Sigmoid colon (tissue), 7 donors: ENCODE measurements at places on chromosomes 11 and 22. TPM values are rescaled to one million over a fixed set of nuclear protein-coding genes. Genes with fewer than 3 reads are reported as not detected.

- DNase-seq = no peak
Observed at GRCh38 chr11:84056653-84057376, 770.6 kb upstream of the CCDC90B start.

DNA sequence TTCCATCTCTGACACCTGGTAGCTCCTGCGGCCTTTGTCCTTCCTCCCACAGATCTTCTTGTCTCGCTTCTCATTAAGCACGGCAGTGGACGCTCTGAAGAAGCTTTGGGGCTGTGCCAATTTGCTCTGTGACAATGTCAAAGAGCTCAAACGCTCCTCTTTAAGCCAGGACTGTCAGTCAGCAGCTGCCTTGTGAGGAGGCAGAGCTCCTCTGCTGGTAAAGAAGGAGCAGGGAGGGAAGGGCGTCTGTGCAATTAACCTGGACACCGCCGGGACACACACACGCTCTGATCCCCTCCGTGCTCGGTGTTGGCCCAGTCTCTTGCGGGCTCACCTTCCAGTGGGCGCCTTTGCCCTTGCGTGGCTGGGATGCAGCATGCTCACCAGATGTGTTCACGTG, 373.9 kb downstream of the BRD1 start:
- DNase-seq = no peak

KCTD14 gene
- total RNA-seq = 2.5 TPM

PDGFB gene
- total RNA-seq = 9.6 TPM

DRD4 gene
- not detected for total RNA-seq
